ENCODE measurements at places on chromosomes 1 and 21. TPM values are rescaled to one million over a fixed set of nuclear protein-coding genes. Genes with fewer than 3 reads are reported as not detected.

RNU1-3 gene
- not detected for polyA plus RNA-seq

GPX7 gene
- polyA plus RNA-seq, result 15.5 TPM

HRNR gene
- polyA plus RNA-seq, result under 0.01 TPM

ALPL gene
- polyA plus RNA-seq, result 338 TPM

OPRD1 gene
- 0.26 TPM for polyA plus RNA-seq

JMJD4 gene
- 8.6 TPM for polyA plus RNA-seq

S100A14 gene
- 0.88 TPM for polyA plus RNA-seq

LENEP gene
- not detected for polyA plus RNA-seq

FCMR gene
- 1.5 TPM for polyA plus RNA-seq

POU2F1 gene
- polyA plus RNA-seq, result 3.7 TPM

BCAR3 gene
- polyA plus RNA-seq, result 6.5 TPM

PPIAL4G gene
- polyA plus RNA-seq, result under 0.01 TPM

CSMD2 gene
- 0.71 TPM for polyA plus RNA-seq

CHTOP gene
- polyA plus RNA-seq, result 59.1 TPM

TRIM62 gene
- polyA plus RNA-seq, result 6.7 TPM

TMEM200B gene
- 3.3 TPM for polyA plus RNA-seq

UTS2 gene
- 6.6 TPM for polyA plus RNA-seq

USP25 gene
- polyA plus RNA-seq, result 14.0 TPM

APOBEC4 gene
- not detected for polyA plus RNA-seq

OR6K6 gene
- not detected for polyA plus RNA-seq

ATP6V1G3 gene
- not detected for polyA plus RNA-seq

NR1I3 gene
- 0.16 TPM for polyA plus RNA-seq

PYHIN1 gene
- polyA plus RNA-seq, result 0.32 TPM

TMIGD3 gene
- polyA plus RNA-seq, result 15.8 TPM

ZNF670 gene
- polyA plus RNA-seq, result 0.84 TPM

CD101 gene
- polyA plus RNA-seq, result 1.8 TPM

HES3 gene
- polyA plus RNA-seq, result not detected

SYT6 gene
- polyA plus RNA-seq, result 1.1 TPM

DISP1 gene
- polyA plus RNA-seq, result 6.8 TPM

TMEM81 gene
- polyA plus RNA-seq, result 4.8 TPM

KHDC4 gene
- polyA plus RNA-seq, result 33.2 TPM

CAMK2N1 gene
- 33.9 TPM for polyA plus RNA-seq

ATP5PB gene
- polyA plus RNA-seq, result 103 TPM

NOS1AP gene
- polyA plus RNA-seq, result 2.1 TPM

LHX8 gene
- not detected for polyA plus RNA-seq

VWA5B1 gene
- polyA plus RNA-seq, result 0.26 TPM

EDARADD gene
- 0.16 TPM for polyA plus RNA-seq

CNR2 gene
- not detected for polyA plus RNA-seq

CHRM3 gene
- 0.17 TPM for polyA plus RNA-seq

IGSF9 gene
- 0.16 TPM for polyA plus RNA-seq

NUP210L gene
- polyA plus RNA-seq, result 0.03 TPM

CCDC24 gene
- polyA plus RNA-seq, result 53.5 TPM

CLCA2 gene
- 0.35 TPM for polyA plus RNA-seq

MMEL1 gene
- polyA plus RNA-seq, result 7.4 TPM

DIRAS3 gene
- 26.1 TPM for polyA plus RNA-seq

FCRL6 gene
- polyA plus RNA-seq, result 0.24 TPM

RNF186 gene
- polyA plus RNA-seq, result not detected

FCRLB gene
- 0.67 TPM for polyA plus RNA-seq

HCRTR1 gene
- polyA plus RNA-seq, result 3.5 TPM

SGIP1 gene
- polyA plus RNA-seq, result 8.4 TPM

PHLDA3 gene
- polyA plus RNA-seq, result 30.4 TPM

SELENBP1 gene
- polyA plus RNA-seq, result 61.8 TPM

CA6 gene
- not detected for polyA plus RNA-seq

ADAMTS1 gene
- polyA plus RNA-seq, result 71.8 TPM

PGBD2 gene
- polyA plus RNA-seq, result 4.5 TPM

EFNA3 gene
- 4.0 TPM for polyA plus RNA-seq

USP21 gene
- polyA plus RNA-seq, result 44.9 TPM

F13B gene
- polyA plus RNA-seq, result not detected

TNFAIP8L2 gene
- polyA plus RNA-seq, result 15.2 TPM
